ENCODE measurements at places on chromosomes 13 and 19.

DNA sequence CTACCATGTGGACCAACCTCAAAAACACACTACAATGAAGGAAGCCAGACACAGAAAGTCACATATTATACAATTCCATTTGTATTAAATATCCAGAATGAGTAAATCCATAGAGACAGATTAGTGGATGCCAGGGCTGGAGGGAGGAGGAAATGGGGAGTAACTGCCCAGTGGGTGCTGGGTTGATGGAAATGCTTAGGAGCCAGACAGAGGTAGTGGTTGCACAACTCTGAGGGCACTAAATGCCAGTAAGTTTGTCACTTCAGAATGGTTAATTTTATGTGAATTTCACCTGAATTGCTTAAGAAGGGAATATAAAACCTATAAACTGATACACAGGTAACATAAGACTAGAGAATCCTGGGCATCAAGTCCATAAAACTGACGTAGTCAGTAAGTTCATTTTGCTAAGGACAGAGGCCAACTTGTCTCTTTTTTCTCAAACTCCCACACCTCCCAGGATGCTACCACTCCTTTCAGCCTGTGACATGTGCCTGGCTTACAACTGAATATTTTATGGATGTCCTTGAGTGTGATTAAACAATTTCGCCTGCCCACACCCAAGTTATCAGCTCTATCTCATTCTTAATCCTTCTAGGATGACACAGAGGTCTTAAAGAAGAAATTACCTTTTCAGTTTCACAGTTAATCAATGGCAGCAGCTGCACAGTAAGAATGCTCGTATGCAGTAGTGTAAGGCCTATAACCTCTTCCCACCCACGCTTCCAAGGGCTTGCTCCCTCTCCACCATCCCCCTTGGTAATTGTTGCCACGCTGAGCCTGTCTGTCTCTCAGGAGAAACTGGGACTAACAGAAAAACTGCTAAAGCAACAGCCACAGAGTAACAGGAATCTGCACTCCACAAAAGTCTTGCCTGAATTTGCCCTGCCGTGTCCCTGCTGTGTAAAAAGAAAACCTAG is 5.9 kb upstream of the MLNR start:
- DNase-seq = no peak

- no peak for DNase-seq
These were observed 15.6 kb downstream of the EVI5L start for GRCh38 chr19:7845390-7846154.

GRCh38 chr19:48613852-48614435 is 932 bp downstream of the FAM83E start:
- no peak for DNase-seq

- DNase-seq = no peak
These were observed 93.9 kb downstream of the GADD45B start for GRCh38 chr19:2569596-2570465.

DNA sequence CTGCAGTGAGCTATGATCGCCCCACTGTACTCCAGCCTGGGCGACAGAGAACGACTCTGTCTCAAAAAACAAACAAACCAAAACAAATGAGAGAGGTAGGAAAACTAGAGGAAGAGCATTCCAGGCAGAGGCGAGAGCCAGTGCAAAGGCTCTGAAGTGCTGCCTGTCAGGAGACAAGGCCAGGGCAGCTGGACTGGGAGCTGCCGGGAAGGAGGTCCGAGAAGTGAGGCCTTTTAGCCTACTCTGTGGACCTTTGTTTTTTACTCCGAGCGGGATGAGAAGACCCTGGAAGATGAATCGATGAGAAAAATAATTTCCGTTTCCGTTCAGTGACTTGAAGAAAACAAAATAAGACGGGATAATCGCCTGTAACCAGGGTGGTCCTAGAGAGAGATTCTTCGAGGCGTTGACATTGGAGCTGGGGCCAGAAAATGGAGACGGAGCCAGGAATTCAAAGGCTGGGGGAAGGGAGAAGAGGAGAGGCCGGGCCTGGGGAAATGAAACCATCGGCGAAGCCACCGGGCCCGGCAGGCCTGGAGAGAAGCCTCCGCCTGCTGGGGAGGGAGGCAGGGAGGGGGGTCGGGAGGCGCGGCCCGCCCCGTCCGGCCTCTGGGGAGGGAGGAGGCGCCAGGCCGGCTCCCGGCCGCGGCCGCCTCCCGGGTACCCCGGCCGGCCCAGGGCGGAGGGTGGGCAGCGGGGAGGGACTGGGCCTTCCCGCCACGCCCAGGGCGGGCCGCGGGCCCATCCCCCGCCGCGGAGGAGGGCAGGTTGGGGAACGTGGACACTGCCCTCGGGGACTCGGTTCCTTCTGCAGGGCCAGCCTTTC is 7.8 kb upstream of the SERTAD1 start:
- DNase-seq = peak; percentile 64

DNA sequence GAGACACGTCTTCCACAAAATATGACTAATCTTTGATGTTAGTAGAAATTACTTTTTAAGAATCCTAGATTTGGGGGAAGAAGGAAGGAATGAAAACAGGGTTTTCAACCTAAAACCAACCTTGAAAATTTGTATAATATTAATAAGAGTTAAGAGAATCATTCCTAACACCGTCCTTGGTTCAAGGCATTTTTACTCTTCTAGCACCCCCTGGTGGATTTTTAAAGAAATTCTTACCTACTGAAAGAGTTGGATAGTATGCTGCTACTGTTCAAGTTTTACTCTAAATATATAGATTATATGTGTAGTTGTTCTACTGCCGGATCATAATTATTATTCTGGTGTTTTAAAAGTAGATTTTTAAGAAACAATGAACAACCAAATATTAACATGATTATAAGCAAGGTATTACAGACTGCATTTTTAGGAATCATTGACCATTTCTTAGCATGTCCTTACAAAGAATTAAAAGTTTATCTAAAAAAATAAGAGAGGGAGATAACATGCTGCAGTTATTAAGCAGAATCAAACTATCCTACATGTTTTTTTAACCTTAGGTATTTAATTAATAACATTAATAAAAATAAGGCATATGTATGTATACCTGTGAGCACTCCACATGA is 7.4 kb upstream of the SLITRK6 start:
- DNase-seq = no peak

GRCh38 chr13:43294412-43294811 is 271.0 kb downstream of the DNAJC15 start:
- DNase-seq = no peak

- DNase-seq = no peak
These were observed 2.6 kb downstream of the PTPRS start for GRCh38 chr19:5337708-5338655.

- DNase-seq = no peak
These were observed 24.0 kb downstream of the CILP2 start for GRCh38 chr19:19561946-19562664.

DNA sequence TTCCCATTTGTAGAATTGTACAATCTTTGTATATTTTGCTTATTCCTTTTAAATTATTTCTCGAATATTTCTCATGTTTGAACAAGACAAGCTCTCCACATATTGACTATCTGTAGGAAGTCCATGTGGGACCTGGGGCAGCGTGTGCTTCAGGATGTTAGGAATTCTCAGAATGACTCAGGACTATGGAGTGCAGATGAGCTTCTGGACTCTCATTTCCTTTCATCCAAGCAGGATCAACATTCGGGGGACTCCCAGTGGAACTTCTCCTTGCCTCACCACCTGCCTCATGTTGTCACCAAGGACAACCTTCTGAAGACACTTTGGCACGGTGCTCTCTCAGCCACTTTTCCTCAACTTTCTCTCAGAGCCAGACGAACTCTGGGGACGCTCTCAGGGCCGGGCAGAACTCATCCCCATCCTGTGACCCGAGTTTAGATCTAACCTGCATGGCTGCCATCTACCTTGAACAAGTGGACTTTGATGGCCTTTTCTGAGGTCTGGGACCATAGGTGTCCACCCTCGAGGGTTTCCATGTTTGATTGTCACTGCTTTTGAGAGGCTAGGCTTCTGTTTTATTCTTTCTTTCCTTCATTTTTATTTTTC is 441.7 kb downstream of the IRS2 start:
- DNase-seq = no peak

- peak; percentile 26 for DNase-seq
These were observed 3.5 kb upstream of the CD320 start for GRCh38 chr19:8311461-8312260.

Data from activated CD4-positive, CD25-positive, alpha-beta regulatory T cell treated with anti-CD3 and anti-CD28 coated beads, Interleukin-2, amount 50 U/mL, for 72 hours (primary cell).